CD4-positive, alpha-beta T cell treated with Interleukin-12 subunit alpha and Interleukin-12 subunit beta, for 1 hour (primary cell): ENCODE measurements at places on chromosomes 16 and 17.

GRCh38 chr17:68868708-68869107 lies 86.5 kb downstream of the ABCA8 start:
- DNase-seq = no peak

- DNase-seq = no peak
Measured at GRCh38 chr16:85169333-85170065, 57.2 kb upstream of the CIBAR2 start.

GRCh38 chr16:49382916-49383315 lies 9.3 kb downstream of the C16orf78 start:
- no peak for DNase-seq

DNA sequence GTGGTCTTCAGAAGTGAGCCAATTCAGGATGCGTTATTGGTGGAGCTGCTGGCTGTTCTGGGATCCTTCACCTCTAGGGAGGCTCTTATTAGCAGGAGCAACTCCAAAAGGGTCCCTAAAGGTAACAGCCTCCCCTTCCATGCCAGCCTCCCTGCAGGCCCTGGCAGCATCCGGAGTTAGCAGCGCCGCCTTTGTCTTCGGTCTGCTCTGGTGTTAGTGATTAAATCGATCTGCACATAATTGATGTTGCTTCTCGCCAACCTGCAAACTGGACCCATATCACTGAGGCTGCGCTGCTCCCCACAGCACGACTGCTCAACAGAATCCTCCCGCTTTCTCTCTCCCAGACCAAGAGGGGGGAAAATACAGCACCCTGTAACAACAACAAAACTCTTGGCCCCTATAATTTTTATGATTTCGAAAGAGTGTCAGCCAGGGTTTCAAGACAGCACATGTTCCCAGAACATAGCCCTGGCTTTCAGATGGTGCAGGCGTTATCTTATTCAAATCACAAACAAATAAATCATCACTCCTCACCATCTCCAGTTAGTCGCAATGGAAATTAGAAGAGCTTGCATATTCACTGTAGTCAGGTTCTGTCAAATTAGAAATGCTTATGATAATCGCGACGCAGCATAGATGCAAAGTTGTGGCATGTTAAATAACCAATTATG lies 76.0 kb downstream of the IRX3 start:
- no peak for DNase-seq

DNA sequence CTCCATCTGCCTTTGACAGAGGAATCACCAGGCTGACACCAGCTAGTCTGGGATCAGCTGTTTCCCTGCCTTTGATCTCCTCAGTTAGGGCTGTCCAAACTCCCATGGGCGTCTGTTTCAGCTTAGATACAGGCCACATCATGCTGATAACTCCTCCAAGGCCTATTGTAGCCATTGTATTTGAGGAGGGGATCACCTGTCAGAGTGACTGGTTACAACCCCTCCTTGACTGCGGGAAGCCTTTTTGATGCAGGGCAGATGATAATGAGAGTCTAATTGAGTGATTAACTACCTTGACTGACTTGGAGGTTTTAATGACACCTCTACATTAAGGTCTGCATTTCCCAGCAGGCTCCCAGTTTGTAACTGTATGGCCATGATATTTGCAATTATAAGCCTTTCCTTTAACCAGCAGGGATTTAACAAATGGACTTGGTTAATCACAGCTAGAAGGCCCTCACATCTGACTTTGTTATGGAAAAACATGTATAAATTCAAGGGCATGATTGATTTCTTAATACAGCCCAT lies 863.5 kb downstream of the KCNJ2 start:
- DNase-seq = no peak

DNA sequence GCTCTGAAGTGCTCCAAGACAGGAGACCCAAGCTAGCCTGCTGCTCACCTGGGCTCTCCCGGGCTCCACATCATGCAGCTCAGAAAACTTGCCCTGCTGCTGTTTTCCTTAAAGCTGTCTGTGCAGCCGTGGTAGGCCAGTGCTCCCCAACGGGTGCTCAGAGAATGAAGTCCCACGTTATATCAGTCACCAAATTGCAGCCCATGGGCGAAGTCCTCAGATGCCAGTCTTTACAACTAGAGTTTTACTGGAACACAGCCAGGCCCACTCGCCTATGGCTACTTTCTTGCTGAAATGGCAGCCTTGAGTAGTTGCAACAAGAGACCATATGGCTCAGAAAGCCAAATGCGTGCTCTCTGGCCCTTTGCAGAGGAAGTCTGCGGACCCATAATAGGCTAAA lies 6.3 kb downstream of the CREBBP start:
- DNase-seq = no peak

GRCh38 chr17:11622492-11622891 lies 24.2 kb downstream of the DNAH9 start:
- DNase-seq = no peak

DNA sequence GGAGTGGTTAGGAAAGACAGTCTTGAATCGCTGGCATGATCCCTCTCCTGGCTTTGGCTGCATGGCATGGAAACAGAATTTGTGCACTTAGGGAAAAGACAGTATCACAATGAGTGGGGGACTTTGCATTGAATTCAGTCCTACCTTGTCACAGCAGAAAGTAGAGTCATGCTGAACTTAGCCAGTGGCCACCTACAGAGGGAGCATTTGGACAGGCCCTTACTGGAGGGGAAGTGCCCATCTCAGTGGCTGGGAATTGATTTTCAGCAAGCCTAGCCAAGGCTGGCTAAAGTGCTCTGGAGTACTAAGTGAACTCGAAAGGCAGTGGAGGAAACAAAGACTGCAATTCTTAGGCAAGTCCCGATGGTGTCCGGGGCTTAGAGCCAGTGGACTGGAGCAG lies 364.3 kb upstream of the TOM1L1 start:
- no peak for DNase-seq

DNA sequence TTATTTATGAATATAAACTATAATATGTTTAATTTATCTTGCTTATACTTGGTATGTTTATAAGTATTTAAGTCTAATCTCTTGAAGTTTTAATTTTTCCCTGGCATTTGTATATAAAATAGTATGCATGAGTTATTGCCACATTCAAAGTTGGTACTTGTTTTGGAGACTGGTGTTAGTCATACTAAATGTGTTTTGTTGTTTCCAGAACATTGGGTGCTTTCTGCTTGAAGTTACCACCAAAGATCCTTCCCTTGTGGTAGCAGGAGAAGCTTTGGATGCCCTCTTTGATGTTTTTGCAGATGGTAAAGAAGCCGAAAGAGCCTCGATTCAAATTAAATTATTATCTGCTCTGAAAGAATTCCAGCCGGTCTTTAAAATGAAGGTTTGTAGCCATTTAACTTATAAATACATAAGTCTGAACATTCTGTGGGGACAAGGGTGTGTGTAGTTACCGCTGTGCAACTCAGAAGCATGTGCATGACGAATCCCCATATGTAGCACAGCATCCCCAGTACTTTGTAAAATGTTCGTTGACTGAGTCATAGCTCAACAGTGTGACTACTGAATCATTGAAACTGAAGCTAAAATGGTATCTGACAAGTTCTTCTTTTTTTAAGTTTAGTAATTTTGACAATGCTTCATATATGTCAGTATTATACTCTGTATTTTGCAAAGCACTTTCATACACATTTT lies 36.4 kb downstream of the HEATR3 start:
- DNase-seq = no peak

DNA sequence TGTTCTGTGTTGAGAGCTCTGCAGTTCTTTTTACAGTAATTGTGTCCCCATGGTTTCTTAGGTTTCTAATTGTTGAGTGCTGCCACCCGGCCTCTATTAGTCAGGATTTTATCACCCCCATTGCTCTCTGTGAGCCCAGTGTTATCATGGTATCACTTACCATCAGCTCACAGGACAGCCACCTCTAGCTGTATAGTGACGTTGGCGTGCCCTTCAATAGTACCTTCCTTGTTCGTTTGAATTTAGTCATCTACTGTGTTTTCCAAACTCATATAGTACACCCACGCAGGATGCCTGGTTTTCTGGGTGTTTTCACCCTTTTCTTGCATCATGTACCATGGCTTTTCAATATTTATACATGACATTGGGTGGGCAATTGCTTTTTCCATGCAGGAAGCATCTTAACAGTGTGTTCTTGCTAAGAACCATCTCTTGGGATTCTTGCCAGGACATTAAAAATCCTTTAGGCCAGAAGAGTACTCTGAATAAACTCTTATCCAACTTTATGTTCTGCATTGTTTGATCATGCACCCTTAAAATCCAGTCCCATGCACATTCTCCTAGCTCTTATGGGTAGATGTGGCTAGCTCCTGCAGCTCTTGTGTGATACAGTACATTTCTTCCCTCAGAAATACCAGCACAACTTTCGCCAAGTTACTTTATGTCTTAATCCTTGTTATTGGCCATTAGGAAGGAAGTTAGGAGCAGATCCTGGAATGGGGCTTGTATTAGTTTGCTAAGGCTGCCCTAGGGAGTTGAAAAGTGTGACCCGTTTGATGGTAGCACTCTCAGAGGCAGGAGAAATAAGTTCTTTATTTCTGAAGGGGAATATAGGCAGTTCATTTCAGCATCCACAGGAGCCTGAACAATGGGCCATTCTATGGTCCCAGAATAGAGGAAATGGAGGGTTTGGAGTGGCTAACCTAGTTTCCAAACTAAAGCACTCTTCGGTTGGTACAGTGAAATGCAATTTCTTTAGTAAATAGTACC lies 11.3 kb upstream of the ABCA10 start:
- no peak for DNase-seq

- DNase-seq = no peak
Measured at GRCh38 chr16:72793716-72794115, 254.2 kb downstream of the ZFHX3 start.

GRCh38 chr16:72811188-72811720 lies 236.7 kb downstream of the ZFHX3 start:
- no peak for DNase-seq

DNA sequence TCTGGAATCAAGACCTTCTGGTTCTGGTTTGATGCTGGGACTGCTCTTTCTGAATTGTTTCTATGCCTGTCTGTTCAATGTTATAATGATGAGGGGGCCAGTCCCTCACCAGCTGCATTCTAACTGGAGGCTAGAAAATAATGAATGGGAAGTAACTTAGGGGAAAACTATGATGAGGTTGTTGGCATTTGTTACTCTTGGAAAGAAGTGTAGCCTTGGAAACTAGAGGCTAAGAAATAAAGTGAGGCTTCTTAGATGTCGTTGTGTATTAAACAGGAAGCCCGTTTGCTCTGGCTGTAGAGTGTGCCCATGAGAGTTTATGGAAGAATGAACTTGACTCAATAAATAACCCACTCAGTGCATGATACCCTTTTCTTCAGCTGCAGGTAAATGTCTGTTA lies 140.8 kb downstream of the PRKCA start:
- no peak for DNase-seq

DNA sequence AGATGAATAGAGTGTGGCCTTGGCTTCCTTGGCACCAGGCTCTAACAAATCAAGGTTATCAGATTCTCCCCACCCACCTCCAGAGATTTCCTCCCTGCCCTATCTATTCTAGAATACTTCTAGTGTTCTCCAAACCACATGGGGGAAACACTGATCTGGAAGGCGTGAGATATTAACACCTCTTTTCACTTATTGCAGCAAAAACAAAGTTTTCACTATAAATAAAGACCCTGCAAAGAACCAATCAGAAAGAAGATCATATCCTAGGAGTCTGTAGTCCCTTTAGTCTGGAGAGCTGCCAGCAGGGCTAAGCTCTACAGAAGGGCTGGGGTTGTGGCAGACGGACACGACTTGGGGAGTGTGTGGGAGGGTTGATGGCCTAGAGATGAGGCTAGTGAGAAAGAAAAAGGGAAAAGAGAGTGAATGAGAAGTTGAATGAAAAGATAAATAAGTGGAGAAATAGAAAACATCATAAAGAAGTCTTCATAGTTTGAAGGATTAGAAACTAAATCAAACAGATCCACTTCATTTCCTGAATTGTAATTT lies 8.6 kb upstream of the SKAP1 start:
- no peak for DNase-seq

- no peak for DNase-seq
Measured at GRCh38 chr17:6348891-6349290, 86.0 kb downstream of the AIPL1 start.

DNA sequence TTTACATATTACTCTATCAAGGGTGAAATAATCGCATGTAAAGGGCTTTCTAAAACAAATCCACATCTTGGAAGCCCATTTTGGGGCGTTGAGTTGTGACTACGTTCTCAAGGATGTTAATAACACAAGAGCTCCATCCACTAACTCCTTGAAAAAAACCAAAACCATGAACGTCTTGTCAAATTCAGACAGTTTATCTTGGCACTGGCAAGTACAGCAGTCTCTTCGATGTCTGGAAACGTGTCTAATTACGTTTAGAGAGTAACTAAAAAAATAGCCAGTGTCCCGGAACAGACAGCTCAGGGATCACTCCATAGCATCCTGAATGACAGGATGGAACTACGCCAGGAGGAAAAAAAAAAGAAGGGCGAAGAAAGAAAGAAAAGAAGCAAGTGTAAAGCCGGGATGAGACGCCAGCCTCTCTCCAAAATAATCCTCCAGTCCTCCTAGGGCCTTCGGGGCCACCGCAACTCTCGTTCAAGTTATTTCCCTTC lies 954 bp downstream of the MYO1D start:
- no peak for DNase-seq

GRCh38 chr16:85984231-85984880 lies 85.4 kb downstream of the IRF8 start:
- DNase-seq = no peak

DNA sequence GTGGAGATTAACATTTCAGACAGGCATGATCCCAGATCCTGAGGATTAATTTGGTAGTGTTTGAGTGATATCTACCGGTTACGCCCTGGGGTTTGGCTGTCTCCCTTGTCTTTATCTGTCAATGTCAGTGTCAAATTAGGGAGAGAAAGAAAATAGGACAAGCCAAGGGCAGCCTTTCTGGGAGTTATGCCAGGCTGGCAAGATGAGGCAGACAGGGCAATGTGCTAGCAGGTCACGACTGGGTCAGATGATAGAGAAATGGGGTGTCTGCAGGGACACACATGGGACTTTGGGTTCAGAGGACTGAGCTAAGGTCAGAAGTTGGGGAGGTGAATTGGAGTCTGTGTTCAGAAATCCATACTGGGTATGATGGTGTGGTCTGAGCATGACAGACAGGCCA lies 27.4 kb upstream of the LYRM9 start:
- DNase-seq = no peak

DNA sequence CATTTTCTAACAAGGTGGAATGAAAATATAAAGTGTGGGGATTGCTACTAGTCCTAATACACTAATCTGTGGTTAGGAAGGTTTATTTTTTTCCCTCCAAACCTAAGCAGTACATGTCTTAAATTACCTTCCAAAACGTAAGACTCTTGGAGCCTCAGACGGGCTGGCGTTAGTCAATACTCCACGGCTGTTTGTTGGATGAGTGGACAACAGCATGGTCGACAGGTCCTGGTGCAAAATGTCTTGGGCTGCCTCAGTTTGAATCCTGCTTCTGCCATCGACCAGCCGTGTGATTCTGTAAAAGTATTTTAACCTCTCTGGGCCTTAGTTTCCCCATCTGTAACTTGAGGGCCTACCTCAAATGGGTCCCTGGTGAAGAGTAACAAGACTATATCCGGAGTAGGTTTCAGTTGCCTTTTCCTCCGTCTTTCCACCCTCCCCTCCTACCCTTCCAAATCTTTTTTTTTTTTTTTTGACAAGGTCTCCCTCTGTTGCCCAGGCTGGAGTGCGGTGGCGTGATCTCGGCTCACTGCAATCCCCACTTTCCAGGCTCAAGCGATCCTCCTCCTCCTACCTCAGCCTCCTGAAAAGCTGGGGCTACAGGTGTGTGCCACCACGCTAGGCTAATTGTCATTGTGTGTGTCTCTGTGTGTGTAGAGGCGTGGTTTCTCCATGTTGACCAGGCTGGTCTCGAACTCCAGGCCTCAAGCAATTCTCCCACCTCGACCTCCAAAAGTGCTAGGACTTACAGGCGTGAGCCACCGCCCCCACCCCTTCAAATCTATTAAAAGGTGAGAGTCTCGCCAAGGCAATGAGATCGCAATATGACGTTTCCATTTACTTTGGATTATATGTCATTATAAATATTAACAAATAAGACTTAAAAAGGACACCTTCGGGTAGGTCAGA lies 5.8 kb downstream of the SCGB1C2 start:
- no peak for DNase-seq
